HTR-8/SVneo (cell line): ENCODE measurements at places on chromosomes 4 and X.

- DNase-seq: no peak
Measured at GRCh38 chrX:68234171-68234910, 199.0 kb downstream of the OPHN1 start.

DNA sequence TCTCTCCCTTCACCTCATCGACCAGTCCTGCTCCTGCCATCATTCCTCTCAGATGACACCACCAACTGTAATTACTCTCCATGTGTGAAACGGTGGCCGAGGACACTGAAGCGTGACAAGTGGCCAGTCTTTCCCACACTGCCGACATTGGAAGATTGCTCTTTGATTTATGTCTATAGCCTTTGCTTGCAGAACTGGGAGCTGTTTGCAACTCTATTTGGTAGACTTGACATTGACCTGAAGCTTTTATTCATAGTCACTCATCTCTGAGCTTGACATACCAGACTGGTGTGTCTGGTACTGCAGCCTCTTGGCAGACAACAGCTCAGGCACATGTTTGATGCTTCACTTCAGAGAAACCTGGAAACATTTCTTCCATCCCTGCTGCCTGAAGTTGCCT, 121.8 kb upstream of the GALNT7 start:
- no peak for DNase-seq

DNA sequence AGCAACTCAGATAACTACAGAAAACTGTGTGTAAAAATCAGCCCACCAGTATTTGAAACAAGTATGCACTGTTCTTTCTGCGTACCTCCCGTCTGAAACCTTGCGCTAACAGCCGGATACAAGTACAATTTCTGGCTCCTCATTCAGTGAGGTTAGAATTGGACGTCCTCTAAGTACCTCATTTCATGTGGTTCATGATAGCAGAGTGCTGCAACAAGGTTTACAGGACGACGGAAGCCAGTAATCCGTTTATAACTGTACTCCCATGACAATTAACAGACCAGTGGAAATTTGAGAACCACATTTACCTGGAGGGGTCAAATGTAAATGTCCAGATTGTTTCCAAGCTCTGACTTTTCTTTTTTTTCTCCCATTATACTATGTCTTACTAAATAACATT, 52.9 kb upstream of the TENM3 start:
- DNase-seq: no peak

- peak; percentile 7 for DNase-seq
Measured at GRCh38 chrX:20026278-20026677, 35.4 kb upstream of the BCLAF3 start.

- DNase-seq: no peak
Measured at GRCh38 chr4:77434299-77435092, 171.1 kb upstream of the CXCL13 start.

- DNase-seq: no peak
Measured at GRCh38 chr4:38562751-38563198, 101.2 kb upstream of the KLF3 start.

GRCh38 chr4:186240848-186241491, 13.7 kb downstream of the KLKB1 start:
- DNase-seq: no peak

- no peak for DNase-seq
Measured at GRCh38 chrX:54509400-54509799, 13.4 kb upstream of the FGD1 start.

- DNase-seq: no peak
Measured at GRCh38 chrX:109841869-109842579, 109.0 kb upstream of the ACSL4 start.

- no peak for DNase-seq
Measured at GRCh38 chr4:68366600-68366999, 16.7 kb upstream of the YTHDC1 start.

DNA sequence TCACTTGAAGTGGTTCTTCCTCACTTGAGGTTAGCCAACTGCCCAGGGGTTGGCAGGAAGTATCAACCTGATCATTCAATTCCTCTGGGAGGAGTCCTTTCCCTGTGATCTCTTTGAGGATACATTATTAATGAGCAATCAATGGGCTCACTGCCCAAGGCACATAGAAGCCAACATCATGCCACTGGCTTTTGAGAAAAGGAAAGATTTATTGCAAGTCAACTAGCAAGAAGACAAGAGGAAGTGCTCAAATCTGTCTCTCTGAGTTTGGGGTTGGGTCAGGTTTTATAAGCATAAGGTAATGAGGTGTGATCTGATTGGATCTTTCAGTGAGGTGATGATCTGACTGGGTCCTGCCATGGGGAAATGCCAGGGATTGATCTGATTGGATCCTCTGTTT, 39.6 kb downstream of the FGFBP1 start:
- no peak for DNase-seq

DNA sequence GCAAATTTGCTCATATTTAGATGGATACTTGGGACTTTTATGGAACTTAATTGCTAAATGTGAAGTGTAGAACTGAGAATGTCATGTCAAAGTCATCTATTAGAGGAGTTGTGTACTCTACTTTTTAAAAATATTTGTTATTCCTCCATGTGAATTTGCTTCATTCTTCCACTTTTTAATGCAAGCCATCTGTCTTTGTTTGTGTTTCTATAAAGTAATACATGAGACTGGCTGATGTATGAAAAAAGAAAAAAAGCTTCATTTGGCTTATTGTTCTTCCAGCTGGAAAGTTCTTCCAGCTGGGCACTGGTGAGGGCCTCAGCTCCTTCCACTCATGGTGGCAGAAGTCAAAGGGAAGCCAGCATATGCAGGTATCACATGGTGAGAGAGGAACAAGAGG, 114.6 kb upstream of the GRID2 start:
- no peak for DNase-seq

DNA sequence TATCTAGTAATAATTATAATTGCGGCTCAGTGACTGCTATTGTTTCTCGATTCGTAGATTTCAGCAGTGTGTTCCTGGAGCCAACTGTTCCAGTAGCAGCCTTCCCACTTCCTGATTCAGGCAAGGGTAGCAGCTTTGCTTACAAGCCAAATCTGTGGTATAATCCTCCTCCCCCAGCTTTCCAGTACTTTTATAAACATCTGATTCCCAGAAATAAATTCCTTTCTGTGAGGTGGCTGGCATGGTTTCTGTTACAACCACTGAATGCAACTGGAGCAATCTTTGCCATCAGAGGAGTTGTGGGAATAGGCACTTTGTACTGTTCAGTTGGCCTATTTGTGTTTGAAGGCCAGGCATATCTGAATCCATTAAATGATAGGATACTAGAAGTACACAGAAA, 80.0 kb downstream of the GLRA3 start:
- no peak for DNase-seq

DNA sequence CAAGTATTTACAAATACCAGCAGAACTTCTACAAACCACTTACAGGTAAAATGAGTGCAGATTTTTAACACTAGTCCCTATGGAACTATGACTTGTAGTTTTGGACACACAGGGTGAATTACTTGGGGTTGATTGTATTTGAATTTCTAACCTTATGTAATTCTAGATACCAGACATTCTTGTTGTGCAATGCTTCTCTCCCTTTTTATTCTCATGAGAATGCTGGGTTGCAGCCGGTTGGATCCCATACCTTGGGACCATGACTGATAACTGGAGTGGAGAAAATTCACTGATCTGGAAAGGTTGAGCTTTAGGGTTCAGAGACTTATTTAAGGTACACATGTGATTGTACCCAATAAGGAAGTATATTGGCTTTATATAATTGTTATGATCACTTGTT, 8.8 kb downstream of the TET2 start:
- no peak for DNase-seq

DNA sequence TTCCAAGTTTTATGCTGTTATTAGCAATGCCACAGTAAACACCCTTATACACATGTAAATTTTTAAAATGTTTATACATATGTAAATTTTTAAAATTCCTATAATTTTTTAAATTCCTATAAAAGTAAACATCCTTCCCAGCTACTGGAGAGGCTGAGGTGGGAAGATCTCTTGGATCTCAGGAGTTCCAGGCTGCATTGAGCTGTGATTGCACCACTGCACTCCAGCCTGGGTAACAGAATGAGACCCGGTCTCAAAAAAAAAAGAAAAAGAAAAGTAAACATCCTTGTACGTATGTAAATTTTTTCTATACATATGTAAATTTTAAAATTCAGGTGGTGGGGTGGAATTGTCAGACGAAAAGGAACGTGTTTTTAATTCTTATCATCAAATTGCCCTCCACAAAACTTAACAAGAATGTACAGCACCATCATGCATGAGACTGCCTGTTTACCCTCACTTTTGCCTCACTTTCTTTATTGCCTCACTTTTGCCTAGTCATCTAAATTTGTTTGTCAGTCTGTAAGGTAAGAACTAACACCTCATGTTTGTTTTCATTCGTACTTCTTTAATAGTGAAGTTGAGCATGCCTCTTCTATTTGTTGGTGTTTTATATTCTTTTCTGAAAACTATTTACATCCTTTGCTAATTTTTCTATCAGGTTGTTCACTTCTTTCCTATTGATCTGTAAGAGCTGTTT, 8.0 kb downstream of the SLC7A3 start:
- no peak for DNase-seq

- no peak for DNase-seq
Measured at GRCh38 chr4:186203406-186203805, 12.0 kb downstream of the CYP4V2 start.

- DNase-seq: peak; percentile 72
Measured at GRCh38 chr4:139665690-139666529, at the start of gene MGST2. Gene MGST2 (plus strand): TSS chr4:139665819. CDS start chr4:139666020, 201 bp downstream.

GRCh38 chr4:147778942-147779341, 47.1 kb downstream of the ARHGAP10 start:
- no peak for DNase-seq

GRCh38 chrX:1578511-1579173, 12.8 kb upstream of the AKAP17A start:
- DNase-seq: no peak

DNA sequence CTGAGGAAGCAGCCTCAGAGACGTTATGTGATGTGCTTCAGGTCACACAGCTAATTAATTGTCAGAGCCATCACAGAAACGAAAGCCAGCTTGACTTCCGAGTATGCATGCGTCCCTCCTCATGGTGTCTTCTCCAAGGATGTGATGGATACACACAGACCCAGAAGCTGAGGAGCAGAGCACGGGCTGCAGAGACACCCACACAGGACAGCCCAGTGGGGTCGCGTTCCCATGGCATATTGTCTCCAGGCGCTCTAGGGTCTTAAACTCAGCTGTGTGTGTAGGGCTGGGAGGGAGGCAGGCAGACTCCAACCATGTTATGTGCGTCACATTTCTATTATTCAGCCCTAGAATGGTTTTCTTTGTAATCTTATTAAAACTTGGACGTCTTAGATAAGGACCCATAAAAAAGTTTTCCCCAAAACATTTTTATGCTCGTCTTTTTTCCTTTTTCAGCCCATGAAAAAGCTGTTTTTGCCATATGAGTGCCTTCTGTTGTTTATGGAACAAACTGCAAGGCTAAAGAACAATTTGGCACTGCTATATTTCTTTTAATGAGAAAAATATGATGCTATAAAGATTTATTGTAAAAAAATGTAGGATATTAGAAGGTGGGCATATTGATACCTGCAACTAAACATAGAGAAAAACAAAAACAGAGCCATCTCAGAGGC, 48.5 kb downstream of the TENM3 start:
- no peak for DNase-seq

DNA sequence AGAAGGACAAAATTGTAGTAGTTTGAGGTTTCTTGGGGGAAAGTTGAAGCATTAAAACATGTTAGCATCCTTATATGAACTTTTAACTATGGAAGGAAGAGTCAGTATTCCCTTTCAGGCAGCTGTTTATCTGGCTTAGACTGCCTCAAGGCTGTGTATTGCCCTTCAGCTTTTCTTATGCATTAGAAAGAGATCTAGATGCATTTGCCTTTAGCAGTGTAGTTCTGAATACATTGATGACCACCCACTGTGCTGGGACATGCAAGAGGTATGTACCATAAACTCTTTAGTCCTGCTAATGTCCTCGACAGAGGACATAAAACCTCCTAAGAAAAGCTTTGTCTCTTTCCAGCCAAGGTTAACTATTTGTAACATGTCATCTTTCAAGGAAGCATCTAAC, 2.9 kb downstream of the FAM200B start:
- DNase-seq: no peak

GRCh38 chrX:38820751-38821150, 19.5 kb downstream of the MID1IP1 start:
- DNase-seq: no peak

- DNase-seq: peak; percentile 10
Measured at GRCh38 chr4:43776371-43776770, 672.2 kb downstream of the KCTD8 start.

DNA sequence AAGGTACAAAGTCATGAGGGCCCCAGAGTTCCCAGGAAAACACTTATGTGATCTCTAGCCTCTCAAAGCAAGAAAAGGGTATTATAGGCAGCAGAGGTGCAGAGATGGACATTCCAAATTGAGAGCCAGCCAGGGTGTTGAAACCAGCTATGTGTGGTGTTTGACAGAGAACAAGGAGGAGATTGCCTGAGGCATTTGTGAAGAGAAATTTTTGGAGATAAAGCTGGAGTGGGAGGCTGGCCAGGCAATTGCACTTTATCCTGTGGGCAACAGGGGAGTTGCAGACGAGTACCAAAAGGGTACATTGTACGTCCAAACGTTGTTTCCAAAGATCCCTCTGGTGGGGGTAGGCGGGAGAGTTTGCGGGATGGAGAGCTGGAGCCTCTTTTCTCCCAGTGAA, 2.5 kb upstream of the GABRE start:
- no peak for DNase-seq

- DNase-seq: peak; percentile 57
Measured at GRCh38 chr4:149885896-149886295, 70.3 kb upstream of the IQCM start.

- DNase-seq: no peak
Measured at GRCh38 chr4:11073621-11074051, 355.1 kb downstream of the HS3ST1 start.

DNA sequence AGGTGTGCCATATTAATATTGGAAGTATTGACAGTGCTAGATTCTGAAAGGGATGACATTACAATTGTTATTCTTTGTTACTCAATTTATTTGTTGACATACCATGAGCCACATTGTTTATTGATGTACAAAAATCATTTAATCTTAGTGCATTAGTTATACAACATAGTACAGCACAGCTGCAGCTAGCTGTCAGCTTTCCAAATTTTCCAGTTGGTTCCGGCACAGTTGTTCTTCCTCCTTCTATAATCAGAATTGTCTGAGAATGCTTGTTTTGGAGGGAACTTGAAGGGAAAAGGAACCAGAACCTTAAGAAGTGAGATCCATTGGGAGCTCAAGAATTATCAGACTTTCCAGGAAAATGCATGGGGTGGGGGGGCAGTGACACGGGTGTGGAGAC, 281.4 kb downstream of the ZIC3 start:
- DNase-seq: no peak

DNA sequence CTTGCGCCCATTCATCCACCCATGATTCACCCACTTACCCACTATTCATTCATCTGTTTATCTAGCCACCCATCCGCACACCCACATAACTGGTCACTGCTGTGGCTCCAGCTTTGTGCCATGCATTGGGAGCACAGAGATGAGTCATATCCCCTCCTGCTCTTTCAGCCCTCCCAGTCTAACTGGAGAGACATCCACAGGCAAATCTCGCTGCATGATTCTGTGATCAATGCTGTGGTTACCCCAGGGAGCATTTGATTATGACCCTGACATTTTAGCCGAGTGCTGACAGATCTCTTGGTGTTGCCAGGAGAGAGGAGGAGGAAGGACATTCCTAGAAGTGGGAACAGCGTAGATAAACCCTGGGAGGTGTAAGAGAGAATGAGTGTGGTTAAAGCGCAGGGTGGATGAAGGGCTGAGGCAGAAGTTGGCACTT, 10.4 kb upstream of the PORCN start:
- peak; percentile 47 for DNase-seq

GRCh38 chr4:43458293-43458692, 565.8 kb downstream of the GRXCR1 start:
- no peak for DNase-seq
